ENCODE measurements at places on chromosomes 3 and 15.

- DNase-seq: no peak
Observed at GRCh38 chr15:51161491-51162220, 67.0 kb upstream of the TNFAIP8L3 start.

DNA sequence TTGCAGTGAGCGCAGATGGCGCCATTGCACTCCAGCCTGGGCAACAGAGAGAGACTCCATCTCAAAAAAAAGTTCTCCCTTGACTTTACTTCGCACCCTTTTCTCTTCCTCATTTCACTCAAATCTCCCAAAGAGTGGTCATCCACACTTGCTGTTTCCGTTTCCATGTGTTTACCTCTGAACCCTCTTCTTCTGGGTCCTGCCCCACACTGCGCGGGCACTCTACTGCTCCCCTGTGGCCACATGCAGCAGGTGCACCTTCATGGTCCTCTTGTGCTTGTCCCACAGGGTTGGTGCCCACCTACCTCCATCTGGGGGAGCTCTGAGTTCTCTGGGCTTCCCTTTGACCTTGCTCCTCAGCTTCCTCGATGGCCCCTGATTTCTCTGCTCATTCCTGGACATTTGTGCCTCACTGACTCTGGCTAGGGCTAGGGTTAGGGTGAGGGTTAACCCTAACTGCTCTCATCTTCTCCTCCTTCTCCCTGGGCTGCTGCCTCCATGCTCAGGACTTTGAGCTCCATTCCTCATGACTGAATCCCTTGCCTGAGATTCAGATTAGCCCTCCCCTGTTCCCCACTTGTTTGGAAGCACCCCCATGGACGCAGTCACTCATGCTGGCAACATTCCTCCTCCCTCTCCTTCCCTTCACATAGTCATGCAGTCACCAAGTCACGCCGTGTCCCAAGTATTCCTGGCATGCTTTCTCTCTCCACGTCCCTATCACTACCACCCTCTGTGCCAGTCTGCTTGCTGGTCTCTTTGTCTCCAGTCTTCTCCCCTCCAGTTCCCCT is 26.6 kb upstream of the KY start:
- DNase-seq: peak; percentile 28

DNA sequence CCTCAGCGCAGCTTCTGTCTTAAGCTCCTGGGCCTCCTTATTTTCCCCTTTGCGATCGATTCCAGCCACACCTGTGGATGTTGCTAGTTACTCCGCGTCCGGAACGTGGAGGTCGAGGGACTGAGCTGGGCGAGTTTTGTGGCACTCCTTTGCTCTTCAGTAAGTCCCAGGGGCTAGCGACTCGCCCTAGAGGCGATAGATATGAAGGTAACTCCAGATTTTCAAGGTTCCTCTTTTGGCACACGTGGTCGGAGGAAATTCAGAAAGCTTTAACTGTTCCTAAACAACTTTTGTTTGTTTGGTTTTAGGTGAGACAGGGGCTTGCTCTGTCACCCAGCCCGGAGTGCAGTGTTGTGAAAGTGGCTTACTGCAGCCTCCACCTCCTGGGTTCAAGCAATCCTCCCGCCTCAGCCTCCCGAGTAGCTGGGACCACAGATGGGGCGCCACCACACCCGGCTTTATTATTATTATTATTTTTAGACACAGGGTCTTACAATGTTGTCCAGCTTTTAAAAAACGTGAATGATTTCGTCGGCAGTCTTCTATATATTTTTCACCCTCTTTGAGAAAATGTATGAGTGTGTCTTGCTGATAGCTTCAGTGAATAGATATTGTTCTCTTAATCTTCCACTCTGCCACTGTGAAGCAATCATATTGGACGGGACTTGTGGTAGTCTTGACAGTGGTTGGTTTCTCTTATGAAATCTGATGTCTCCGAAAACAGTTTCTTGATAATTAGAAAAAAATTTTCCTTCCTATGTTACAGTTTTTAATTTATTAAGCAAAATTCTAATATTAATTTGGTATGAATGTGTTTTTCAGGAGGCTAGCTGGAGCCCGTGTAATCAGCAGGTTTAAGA is 785 bp downstream of the MFSD1 start:
- peak; percentile 22 for DNase-seq

DNA sequence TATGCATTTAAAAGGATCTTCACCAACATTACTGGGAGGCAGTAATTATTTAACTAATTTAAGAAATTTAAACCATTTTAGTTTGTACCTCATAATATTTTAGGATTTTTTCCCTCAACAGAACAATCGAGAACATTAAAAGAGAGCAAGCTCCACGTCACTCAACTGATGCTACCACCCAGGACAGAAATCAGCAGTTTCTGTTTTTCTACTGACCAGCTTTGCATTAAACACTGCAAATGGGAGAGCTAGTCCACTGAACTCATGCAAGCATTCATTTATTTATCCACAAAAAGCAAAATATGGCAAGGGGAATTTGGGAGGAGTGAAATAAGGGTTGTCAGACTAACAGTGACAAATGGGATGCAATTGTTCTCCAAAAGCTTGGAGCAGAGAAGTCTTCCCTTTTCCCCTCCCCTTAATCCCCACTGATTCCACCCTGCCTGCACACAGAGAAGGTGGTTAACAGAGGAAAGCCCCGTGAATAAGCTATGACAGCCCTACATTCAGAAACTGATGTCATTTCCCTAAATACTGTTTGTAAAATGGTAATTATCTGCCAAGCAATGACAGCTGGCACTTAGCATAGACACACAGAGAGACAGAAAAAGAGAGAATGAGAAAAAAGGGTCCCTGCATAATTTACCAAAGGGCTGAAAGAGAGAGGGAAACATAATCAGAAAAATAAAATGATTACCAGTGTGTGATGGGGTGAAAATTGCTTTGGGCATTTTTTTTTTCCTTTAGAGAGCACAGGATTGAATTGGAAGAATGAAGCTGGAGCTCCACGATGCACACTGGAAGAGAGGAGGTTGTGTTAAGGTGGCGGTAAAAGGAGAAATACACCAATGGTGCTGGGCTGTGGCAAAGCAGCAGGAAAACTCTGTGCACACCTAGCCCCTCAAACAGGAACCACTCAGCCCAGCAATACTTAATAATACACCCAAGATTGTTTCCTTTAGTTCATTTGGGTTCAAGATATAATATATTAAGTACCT is 777.4 kb downstream of the TUSC7 start:
- DNase-seq: no peak

DNA sequence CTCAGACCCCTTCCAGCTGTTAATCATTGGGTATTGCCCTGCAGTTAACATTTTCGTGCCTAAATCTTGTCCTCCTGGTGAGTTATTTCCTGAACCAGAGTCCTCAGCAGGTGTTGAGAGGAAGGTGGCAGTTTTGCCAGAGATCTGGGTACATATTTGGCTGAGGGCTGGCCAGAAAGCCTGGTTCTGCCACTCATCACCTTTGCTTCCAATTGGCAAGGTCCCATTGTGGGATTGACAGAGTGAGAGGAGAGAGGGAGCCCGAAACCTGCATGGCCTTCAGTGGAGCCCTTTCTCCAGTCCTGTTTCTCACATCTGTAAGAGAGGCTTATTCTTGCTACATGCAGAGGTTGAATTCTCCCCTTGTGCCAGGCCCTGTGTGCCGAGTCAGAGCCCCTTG is 8.9 kb upstream of the TKT start:
- DNase-seq: peak; percentile 74

- DNase-seq: no peak
Observed at GRCh38 chr3:32815841-32816438, 1.9 kb upstream of the TRIM71 start.

GRCh38 chr15:35095941-35096340 is 10.8 kb upstream of the NANOGP8 start:
- no peak for DNase-seq

DNA sequence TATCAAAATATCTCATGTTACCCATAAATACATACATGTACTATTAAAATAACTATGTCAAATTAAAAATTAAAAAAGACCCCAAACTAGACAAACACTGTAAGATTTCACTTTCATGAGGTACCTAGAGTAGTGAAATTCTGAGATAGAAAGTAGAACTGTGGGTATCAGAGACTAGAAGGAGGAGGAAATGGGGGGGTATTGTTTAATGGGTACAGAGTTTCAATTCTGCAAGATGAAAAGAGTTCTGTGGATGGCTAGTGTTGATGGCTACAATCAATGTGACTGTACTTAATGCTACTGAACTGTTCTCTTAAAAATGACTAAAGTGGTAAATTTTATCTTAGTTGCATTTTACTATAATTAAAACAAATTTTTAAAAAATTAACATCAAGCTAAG is 36.6 kb downstream of the RFX7 start:
- DNase-seq: no peak

DNA sequence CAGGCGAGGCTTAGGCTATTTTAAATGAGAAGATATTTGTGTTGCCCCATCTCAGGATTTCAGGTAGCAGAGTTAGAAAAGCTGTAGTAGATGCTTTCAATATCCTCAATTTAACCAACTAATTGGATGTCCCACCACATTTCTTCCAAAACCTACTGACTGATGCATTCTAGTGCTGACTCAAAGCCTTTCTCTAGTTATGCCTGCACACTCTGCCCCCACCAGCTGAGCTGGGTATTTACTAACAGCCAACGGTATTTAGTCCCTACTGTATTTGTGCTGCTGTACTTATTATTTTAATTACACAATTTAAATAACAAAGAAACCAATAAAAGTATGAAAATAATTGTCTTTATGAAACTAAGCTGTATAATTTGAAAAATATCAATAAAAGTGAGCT is 139.5 kb downstream of the OSBPL10 start:
- no peak for DNase-seq

- DNase-seq: no peak
Observed at GRCh38 chr15:63460210-63461155, 43.9 kb upstream of the USP3 start.

GRCh38 chr15:72420576-72420975 is 22.5 kb downstream of the TMEM202 start:
- DNase-seq: no peak
